ENCODE measurements at places on chromosomes 1 and 21.

- DNase-seq, result no peak
Observed at GRCh38 chr1:58879464-58879863, 95.6 kb upstream of the JUN start.

DNA sequence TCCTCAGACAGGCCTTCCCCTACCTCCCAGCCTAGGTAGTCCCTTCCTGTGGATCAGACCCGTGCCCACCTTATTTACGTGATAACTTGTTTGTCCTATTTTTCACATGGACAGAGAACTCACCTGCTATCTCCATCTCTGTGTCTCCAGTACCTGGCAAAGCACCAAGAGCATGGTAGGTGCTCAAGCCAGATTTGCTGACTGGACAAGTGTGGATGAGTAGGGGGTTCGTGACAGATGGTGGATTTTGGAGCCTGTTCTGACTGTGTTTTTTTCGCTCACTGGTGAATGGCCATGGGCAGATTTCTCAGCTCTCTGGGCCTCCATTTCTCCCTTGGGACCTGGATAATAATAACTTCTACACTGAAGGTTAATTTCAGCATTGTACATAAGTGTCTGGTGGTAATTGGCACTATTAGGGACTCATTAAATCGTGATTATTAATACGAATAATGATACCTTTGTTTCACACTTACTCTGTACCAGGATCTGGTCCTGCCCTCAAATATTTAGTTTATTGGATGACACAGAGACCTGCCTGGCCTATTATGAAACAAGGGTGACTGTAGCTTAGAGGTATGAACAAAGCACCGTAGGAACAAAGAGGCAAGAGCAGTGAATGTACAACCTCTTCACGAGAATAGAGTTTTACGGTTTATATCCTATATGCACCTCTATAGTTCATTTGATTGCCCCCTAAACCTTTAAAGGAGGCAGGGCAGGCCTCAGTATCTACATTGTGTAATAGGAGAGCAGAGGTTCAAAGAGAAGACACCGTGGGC lies 24.5 kb upstream of the SLC26A9 start:
- no peak for DNase-seq

DNA sequence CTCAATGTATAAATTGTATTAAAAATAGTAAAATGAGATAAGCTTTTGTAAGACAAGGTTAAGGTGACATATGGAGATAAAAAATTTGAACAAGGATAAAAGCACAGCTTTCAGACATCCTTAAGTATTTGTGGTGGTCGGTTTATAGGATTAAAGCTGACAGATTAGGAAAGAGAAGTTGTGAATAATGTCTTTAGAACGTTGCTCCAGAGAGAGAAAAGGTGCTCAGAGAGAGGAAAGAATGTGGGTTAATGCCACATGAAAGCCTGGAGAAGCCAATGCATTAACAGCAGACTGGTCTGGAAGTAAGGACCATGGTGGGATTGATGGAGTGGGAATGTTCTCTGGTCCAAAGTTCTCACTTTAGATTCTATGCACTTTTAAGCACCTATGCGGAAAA lies 44.8 kb downstream of the ATP6V1G3 start:
- no peak for DNase-seq

DNA sequence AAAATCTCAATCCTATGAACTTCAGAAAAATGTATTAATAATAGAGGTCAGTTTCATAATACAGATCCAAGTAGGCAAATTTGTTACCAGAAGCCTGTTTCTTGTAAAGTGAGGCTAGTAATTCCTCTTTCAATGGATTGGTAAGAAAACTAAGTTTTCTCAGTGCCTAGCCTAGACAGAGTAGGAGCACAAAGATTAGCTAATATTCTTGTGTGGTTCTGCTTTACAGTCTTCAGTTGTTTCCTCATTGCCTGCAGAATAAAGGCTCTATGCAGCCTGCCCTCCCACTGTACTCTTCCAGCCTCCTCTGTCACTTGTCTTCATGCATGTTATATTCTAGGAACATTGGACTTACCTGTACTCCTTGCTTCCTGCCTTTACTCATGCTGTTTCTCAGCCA lies 2.4 kb upstream of the PPP1R15B start:
- no peak for DNase-seq

DNA sequence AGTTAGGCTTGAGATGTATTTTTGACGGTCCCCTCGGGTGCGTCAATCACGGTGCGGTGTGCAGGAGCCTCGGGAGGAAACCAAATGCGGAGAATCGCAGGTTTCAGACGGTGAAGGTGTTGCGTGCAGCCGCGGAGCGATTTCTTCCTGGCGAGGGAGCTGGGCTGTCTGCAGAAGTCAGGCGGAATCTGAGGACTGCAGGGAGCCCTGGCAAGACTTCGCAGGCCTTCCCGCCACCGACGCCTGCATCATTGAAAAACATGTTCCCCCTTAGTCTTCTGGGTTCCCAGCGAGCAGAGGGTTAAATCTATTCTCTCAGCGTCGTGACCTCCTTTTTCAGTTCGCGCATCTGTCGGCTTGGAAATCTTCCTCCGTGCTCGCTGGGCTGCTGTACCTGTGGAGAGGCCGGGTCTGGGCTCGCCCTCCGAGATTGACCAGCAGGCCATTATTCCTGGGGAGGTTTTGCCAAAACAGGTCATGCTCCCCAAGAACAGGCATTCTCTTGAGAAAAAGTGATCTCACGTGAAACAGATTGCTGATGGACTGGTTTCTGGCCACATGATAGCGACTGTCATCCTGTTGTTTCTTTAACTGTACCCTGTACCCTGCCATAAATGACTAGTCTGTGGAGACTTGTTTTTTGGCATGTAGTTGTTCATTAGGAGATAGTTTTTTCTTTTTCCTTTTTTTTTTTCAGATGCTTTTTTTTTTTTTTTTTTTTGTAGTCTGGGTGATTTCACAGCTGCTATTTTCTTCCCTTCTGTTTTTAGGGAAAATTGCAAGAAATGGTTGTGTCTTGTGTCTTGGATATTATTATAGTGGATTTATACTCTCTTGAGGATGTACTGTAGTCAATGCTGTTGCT lies 894 bp downstream of the EPB41 start:
- peak; percentile 55 for DNase-seq
